ENCODE measurements at places on chromosomes 6 and 20.

DNA sequence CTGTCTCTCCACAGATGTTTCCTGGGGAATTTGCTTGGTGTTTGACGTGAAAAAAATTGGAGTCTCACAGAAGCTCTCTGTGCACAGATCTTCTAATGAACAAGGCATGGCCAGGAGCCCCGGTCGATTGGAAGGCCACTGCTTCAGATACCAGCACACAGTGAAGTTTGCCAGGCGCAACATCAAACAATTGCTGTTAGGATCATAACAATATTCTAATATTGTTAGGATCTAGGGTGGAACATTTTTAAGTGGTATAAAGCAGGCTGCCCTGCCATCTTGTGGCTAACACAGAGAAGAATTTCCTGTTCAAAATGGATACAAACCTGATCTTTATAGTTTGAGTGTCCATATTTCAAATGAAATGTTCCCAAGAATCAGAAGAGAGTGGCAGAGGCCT lies 64.1 kb downstream of the C6orf118 start:
- no peak for DNase-seq

DNA sequence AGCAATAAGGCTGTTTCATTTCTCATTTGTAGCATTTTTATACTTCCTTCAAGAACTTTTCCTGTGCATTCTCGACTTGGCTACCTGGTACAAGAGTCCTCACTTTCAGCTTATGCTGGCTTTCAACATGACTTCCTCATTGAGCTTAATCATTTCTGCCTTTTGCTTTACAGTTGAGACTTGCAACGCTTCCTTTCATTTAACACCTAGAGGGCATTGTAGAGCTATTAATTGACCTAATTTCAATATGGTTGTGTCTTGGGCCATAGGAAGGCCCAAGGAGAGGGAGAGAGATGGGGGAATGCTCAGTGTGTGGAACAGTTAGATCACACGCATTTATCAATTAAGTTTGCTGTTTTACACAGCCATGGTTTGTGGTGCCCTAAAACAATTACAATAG lies 37.2 kb downstream of the SLC22A2 start:
- no peak for DNase-seq

- DNase-seq = no peak
Observed at GRCh38 chr6:159745081-159745480, 16.8 kb upstream of the ACAT2 start.

DNA sequence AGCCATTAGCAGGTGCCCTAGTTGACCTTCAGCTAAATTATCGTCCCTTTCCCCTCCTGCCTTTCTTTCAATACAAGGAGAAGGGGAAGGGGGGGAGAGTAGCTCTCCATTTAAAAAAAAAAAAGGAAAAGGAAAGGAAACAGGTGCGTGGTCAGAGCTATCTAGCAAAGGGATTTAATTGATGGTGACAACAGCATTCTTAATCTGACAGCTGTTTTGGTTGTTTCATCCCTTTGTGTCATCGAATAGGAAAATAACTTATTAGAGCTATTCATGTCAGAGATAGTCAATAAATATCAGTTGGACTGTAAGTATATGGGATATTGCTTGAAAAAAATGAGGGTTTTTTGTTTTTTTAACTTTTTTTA lies 195.2 kb upstream of the SASH1 start:
- DNase-seq = no peak

DNA sequence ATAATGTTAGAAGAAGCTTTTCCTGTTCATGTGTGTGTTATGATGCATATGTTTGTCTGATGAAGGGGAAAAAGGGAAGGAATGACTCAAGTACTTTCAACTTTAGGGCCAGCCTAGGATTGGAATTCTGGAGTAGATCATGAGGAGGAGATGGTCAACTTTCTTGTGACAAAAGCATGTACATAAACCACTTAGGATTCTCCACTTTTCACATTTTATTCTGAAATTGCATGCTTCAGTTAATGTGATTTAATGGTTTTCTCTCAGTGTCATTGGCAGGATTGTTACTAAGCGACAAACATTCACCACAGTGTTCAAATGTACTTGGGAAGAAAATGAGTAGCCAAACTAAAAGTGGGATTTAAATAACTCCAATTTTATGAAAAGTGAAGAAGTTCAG lies 80.1 kb downstream of the UTRN start:
- no peak for DNase-seq

DNA sequence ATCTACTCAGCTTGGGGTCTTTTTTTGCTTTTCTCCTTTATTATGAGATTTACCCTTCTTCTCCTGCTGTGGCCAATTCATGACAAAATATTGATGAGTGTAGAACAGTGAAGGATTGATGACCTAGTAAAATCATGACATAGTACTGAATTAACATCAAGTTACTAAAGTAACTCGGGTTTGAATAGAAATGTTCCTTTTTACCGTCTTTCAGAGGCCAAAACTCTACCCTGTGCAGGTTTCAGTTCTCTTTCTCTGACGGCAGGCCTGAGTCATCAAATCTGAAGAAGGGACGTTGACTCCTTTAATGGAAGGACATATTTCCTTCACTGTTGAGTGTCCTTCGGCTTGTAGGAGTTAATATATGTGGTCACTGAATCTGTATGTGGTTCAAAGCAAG lies 80.7 kb downstream of the RREB1 start:
- no peak for DNase-seq

- DNase-seq = no peak
Observed at GRCh38 chr6:121503589-121503991, 68.1 kb downstream of the GJA1 start.

DNA sequence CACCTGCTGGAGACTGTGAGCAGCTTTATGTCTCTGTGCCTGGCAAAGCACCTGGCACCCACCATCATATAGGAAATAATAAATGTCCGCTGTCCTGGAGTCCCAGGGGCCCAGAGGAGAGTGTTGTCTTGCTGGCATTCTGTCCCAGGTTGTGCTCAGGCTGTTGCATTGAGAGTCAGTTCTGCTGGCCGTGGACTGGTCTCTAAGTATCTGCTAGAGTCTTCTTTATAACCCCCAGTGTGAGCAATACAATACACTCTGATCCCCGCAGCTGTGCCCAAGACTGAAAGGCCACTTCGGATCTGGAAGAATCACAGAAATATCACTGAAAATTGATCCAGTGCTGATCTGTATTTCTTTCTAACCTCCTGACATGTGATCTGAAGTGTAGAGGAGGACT lies 38.3 kb upstream of the HINT3 start:
- no peak for DNase-seq

Data from stimulated activated CD4-positive, alpha-beta T cell treated with anti-CD3 and anti-CD28 coated beads, Interleukin-1b, Interleukin-23, amount 100 ng/mL, for 1 hour (primary cell).